ENCODE measurements at places on chromosomes 4 and X. TPM values are rescaled to one million over a fixed set of nuclear protein-coding genes. Genes with fewer than 3 reads are reported as not detected.

- DNase-seq = no peak
These were observed 520.1 kb upstream of the GALNT7 start for GRCh38 chr4:172648471-172648870.

DNA sequence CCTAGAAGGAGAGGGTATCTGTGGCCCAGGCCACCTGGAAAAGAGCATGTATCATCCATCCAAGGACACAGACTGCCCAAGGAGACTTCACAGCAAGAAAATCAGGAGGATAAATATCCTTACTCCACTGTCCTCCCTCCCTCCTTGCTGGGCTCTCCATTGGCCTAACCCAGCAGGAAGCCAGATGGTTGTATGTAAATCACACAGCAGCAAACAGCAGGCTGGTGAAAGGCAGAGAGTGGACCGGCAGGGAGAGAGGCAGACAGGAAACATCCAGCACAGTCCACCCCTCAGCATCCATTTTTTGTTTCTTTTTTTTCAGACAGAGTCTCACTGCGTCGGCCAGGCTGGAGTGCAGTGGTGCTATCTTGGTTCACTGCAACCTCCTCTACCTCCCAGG is 17.5 kb downstream of the TXK start:
- no peak for DNase-seq

DNA sequence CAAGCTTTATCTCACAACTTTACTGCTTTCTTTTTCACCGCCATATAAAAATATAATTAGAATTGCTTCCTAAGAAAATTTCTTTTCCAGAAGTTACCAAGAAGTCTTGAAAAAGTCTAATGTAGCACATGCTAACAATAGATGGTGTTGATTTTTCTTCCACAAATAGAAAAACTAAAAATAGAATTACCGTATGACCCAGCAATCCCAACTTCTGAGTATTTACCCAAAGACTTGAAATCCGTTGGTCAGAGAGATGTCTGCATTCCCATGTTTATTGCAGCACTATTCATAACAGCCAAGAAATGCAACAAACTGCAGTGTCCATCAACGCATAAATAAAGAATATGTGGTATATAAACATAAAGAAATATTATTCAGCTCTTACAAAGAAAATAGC is 17.8 kb upstream of the EDNRA start:
- DNase-seq = no peak

GRCh38 chr4:106269711-106270110 is 46.3 kb downstream of the TBCK start:
- no peak for DNase-seq

DNA sequence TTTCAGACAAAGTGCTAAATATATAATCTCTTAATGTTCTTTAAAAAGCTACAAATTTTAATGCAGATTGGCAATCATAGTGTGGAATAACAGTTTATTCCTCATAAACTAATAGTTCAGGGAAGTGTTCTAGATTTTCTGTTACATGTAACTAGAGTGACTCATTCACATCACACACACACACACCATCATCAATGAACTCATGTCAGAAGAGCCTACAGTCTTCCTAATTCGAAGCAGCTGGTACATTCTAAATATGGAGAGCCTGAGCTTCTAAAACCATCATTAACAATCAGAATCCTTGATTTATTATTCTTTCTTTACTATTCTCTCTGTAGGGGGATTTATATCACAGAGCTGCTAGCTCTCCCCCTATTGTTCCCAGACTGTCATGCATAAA is 49.6 kb downstream of the DKK2 start:
- no peak for DNase-seq

DNA sequence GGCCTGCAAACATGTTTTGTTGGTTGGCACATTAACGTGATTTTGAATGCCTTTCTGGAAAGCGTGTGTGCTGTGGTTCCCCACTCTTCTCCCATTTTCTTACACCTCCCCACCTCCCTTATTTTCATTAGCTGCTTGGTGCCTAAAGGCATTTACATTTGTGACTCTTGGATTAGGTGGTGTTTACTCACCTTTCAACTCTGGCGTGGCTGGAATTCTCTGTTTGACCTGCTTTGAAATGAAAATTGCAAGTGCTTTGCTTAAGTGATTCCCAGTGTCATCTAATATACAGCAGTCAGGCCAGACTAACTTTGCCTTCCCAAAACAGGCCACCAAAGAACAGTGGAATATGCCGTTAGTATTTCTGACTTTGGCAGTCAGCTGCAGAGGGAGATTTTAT is 80.5 kb downstream of the NHSL2 start:
- no peak for DNase-seq

DNA sequence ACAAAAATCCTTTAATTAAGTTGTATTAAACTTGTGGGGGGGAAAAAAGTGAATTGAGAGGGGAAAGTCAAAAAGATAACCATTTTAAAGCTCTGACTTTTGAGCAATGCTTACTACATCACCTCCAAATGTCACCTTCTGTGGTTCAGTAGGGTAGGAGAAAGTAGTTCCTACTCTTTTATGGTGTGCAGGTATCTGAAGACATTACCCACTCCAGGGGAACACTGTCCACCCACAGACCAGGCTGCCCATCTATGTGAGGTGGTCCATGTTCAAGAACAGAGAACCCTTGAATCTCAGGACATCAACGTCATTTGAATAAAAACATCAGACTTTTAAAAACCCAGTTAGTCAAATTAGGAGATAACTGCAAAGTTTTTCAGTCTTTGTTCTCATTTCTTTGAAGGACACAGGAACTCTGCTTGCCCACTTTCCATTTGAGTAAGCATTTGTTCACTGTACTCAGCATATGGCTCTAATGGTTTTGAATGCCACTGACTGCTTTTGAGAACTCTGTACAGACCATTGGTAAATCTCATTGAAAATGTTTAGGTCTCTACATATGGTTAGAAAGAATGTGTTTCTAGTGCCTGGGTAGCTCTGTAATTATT is 18.4 kb downstream of the NMU start:
- no peak for DNase-seq

DNA sequence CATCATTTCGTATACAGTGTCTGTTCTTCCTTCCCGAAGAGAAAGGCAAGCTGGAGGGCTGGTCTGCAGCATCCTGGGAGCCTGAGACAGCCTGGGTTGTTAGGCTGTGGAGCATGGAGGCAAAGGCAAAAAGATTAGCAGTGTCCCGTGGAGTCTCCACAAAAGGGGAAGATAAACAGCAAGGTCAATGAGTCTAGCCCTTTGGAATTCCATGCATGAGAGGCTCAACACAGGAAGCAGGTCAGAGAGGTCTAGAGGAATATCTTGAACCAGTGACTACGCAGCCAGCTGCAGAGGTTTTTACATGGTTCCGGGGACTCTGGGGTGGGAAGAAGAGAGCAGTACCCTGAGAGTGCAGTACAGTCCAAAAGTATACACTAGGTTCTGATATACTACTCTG is 12.2 kb upstream of the MCF2 start:
- DNase-seq = no peak

- no peak for DNase-seq
These were observed 35.9 kb downstream of the STK26 start for GRCh38 chrX:132058975-132059374.

DNA sequence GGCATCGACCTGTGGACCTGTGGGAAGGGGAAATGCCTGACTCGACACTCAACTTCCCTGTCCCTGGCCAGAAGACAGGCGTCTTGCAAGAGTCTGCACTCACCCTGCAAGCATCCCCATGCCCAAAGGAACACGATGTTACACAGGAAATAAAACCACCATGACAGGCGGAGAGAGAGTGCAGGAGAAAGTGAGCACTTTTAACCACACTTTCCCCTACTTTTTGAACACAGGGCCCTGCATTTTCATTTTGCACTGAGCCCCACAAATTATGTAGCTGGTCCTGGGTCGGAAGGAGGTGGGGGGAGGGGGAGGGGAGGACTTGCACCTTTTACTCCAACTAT is 13.8 kb upstream of the MAN2B2 start:
- no peak for DNase-seq

Gene GAGE1
- not detected for total RNA-seq

DNA sequence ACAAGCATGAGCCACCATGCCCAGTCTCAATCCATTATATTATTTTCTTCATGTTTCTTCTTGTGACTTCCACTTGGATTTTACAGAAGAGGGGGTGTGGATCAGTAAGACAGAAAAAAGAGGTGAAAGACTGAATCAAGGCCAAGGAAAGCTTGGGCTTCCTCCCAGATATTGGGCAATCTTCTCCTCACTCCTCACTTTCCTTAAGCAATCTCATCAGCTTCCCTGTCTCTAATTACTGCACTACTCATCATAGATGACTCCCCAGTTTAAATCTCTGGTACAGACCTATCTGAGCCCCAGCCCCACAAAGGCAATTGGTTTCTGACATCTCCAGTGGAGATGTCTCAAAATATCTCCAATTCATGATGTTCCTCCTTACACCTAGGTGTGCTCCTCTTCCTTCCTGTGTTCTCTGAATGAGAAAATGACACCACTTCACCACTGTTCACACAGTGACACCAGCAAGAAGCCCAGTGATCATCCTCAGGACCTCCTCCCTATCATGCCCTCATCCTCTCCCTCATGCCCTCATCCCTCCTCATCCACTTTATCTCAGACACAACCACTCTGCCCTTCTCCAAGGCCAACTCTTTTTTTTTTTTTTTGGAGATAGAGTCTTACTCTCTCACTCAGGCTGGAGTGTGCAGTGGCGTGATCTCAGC is 44.8 kb upstream of the HERC6 start:
- no peak for DNase-seq

Gene HSFX2
- not detected for total RNA-seq

Gene TMEM271
- total RNA-seq = not detected

DNA sequence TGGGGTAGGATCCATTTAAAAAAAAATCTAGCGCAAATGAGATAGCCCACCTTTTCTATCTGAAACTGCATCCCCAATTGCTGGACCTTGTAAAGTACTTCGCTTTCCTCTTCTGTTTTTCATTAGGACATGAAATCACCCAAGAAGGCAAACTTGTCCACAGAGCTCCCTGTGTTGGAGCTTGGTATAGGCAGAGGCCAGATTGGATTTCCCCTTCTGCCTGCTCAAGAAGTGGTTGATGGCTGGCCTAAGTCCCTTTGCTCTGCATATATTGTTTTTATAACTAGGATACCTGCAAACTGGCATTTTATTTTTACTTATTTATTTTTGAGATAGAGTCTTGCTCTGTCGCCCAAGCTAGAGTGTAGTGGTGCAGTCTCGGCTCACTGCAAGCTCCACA is 28.4 kb downstream of the RNF4 start:
- no peak for DNase-seq

DNA sequence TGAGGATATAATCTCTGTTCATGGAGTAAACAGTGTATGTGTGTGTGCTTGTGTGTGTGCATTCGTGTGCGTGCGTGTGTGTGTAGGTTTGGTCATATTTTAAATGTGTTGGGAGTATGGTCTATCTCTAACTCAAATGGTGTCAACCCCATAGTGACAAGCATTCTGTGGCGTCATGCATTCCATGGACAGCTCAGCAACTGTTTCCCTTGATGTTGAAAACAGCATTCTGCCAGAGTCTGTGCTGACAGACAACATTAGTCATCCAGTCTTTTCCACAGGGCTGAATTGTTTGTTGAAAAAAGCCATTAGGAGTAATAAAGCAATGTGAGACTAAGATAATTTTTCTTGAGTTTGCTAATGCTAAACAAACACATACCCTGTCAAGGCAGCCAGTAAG is 706.6 kb downstream of the PCDH19 start:
- no peak for DNase-seq

DNA sequence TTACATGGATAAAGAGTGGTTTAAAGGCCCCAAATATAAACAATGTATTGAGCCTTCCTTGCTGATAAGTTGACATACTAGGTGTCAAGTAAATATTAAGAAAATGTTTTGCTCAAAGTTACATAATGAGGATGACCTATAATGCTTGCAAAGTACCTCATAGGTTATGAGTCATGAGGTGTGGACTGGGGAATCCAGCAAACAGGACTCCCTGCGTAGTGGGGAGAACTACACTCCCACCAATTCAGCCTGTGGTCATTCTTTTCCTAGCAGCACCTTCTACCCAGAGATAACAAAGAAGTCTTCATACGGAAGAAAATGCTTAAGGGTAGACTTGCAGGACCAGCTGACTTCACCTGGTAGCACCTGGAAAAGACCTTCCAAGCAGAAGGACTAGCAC is 418.9 kb upstream of the CPEB2 start:
- no peak for DNase-seq

GRCh38 chr4:92962831-92963230 is 659.1 kb downstream of the GRID2 start:
- no peak for DNase-seq

Gene CLNK
- total RNA-seq = not detected

GRCh38 chr4:148944136-148944838 is 502.1 kb upstream of the NR3C2 start:
- DNase-seq = no peak

DNA sequence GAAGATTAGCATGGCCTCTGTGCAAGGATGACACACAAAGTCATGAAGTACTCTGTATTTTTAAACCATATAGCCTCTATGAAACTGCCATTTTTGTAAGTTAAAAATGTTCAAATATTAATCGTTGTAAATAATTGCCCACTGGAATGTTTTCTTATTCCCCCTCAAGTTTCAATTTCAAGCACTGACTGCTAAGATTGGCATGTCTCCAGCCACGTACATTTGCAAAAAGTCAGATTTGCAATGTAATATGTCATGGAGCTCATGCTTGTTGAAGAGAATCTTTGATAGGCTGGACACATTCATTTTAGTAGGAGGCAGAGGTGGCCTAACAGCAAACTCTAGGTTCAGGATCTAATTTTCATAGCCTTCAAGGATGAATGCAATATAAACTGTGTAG is 124.7 kb downstream of the CBR4 start:
- no peak for DNase-seq

DNA sequence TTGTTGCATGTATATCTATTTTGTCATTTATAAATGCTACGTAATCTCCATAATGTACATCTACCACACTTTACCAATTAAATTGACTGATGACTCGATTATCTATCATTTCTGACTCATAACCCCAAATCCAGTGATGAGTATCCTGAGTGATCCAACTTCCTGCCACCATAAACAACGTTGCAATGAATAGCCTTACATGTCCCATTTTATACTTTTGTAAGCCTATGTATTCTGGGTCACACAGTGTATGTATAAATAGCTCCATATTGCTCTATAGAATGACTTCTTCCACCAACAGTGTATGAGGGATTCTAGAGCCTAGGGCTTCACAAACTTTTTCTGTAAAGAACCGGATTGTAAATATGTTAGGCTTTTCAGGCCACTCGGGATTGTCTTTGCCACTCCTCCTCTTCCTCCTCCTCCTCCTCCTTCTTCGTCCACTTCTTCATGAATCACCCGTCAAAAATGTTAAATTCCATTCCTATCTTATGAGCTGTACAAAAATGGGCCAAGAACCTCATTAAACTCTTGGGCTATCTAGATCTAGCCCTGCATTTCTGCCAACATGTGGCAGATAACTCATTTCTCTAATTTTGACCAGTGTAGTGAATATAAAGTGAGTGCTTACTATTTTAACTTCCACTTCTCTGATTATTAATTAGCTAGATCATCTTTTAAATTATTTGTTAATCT is 672.2 kb upstream of the AMOT start:
- DNase-seq = no peak

Gene GUCY1A1
- total RNA-seq = 0.24 TPM

GRCh38 chr4:8760561-8760960 is 111.1 kb downstream of the HMX1 start:
- DNase-seq = no peak

Gene TDO2
- total RNA-seq = not detected

Gene DGKK
- not detected for total RNA-seq

GRCh38 chr4:40514497-40514951 is 115.1 kb downstream of the RBM47 start:
- no peak for DNase-seq

Gene CHIC2
- total RNA-seq = 14.6 TPM

Gene GPRIN3
- total RNA-seq = 40.8 TPM

Data from activated CD8-positive, alpha-beta T cell treated with anti-CD3 and anti-CD28 coated beads, Interleukin-2, amount 10 ng/mL, durations not matched to agents 7 days and 5 days (primary cell).